Mesothelial cell of epicardium (in vitro differentiated cells): ENCODE measurements at places on chromosomes 6 and 20. TPM values are rescaled to one million over a fixed set of nuclear protein-coding genes. Genes with fewer than 3 reads are reported as not detected.

CGAS gene
- total RNA-seq: 0.27 to 0.65 TPM (median 0.52 TPM) in 3 replicates

TMC2 gene
- total RNA-seq: 0.07 to 0.11 TPM (median 0.09 TPM) in 3 replicates

HLA-DPB1 gene
- 12.0 to 12.7 TPM (median 12.0 TPM) in 3 replicates for total RNA-seq

CST3 gene
- total RNA-seq: 127 to 138 TPM (median 130 TPM) in 3 replicates

OR2B6 gene
- not detected in 3 replicates for total RNA-seq

PSORS1C2 gene
- total RNA-seq: not detected in 3 replicates

ADGRF5 gene
- total RNA-seq: 0.16 to 0.32 TPM in 2 of 3 replicates, not detected in the other

DNA sequence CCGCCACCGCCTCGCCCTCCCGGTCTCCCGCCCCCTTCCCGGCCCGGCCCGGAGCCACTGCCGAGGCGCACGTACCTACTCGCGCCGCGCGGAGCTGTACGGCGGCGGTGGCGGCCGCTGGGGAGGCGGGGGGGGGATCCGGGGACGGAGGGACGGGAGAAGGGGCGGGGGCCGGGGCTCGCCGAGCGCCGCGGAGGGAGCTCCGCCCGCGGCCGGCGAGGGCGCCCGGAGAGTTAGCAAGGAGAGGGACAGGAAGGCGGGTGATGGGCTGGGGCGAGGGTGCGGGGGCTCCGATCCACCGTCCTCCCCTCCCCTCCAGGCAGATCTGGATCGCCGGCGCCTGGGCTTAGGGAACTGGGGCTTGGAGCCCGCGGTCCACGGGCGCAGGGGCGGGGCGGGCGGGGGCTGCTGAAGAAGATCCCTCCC, 548 bp upstream of the TMEM74B start:
- DNase-seq: no peak

- DNase-seq: no peak
Observed at GRCh38 chr6:44475417-44475778, 87.9 kb downstream of the CDC5L start.

DNA sequence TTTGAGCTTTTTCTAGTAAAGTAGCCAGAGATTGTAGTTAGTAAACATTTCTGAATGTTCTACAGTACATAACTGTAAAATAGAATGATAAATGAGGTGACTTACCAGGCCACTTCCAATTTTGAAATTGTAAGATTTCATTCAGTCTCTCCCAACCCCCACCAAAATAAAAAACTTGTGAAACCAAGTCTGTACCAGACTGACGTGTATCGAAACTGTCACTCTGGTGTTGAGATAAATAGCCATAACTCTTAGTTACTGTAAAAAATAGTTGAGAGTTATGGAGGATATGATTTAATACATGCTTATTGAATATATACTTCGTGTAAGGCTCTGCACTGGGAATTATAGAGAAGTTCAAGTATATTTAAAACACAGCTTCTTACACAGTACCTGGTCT, 455.7 kb downstream of the PLCB1 start:
- no peak for DNase-seq

GRCh38 chr20:10651227-10651990, 22.4 kb downstream of the JAG1 start:
- no peak for DNase-seq

- no peak for DNase-seq
Observed at GRCh38 chr20:24983896-24984295, 8.7 kb downstream of the APMAP start.

GRCh38 chr6:149043476-149044130, 273.9 kb upstream of the TAB2 start:
- no peak for DNase-seq
